ENCODE measurements at places on chromosomes 1 and 21.
A peak's percentile ranks its signal among the peaks of the same experiment; 100 is the strongest.

DNA sequence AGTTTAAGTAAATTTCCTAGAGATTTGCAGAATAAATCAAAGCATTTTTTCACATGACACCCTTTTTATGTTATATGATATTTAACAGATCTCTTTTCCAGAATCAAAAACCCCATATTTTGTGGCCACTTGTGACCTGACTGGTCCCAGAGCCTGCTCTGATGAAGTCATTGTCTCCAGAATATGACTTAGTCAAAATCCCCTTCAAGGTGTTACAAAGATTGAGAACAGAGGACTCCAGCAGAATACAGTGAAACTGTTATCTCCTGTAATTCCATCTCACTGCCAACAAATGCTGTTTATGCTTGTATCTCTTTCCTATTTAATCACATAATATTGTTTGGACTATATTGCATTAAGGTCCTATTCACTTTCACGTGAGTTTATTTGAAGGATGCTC lies 25.6 kb downstream of the RGS1 start:
- DNase-seq, result no peak

DNA sequence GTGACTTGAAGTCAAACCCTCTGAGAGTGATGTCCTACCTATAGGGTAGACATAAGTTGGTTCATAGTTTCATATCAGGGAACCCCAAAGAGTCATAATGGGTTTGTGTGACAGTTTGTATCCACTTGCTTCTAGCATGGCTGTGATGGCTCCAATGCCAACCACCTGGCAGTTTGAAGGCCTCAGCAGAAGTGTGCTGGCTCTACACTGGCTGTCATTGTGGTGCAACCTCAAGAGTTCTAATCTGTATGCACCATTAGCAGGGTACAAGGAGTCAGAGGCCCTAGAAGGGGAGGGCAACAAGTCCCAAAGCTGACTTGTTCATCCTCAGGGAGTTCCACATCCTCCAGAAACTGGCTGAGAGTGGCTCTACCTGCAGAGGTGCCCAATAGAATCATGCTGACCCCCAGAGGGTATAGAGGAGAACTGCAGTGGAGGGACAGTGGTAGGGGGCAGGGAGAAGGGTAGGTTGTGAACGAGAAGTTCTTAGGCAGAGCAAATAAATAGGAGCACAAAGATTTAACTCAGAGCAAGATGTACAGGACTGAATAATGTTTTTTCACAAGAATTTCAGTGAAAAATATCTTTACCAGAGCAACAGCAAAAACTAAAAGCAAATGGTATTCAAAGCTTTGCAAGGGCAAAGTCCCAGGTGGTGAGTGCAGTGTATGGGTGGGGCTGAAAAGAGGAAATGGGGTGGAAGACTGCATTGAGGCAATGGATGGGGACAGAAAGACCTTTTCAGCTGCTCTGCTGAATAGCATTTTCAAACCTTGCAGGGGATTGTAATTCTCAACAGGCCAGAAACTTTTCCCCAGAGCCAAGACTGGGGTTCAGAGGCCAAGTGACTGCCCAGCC lies 3.2 kb downstream of the FCRL2 start:
- DNase-seq, result no peak

GRCh38 chr21:35420656-35421055 lies 371.6 kb upstream of the RUNX1 start:
- DNase-seq, result no peak

DNA sequence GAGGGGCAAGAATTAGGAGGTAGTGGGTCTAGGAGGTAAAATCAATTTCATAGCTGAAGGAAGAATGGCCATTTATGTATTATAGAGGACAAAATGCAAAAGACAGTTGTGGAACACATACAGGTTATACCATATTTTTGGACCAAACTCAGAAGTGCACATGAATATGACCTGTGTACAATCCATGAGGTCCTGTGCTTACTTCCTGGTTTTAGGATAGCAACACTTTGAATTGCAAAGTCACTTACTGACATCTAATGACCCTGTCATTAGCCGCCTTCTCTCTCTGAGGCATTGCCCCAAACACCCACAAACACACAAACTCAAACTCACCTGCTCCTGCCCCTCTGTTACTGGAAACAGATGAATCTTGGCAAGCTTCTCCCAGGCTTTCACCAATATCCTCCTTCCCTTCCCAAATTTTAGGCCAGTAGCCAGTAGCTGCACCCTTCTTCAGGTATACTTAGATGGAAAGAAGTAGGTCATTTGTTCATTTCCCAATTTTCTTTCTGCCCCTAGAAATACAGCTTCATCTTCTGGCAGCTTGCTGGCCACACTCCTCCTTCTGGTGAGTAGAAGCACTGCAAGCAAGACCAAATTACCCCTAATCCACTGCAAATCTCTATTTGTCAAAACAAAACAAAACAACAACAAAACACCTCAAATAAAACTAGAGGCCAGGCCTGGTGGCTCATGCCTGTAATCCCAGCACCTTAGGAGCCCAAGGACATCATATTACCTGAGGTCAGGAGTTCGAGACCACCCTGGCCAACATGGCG lies 13.7 kb upstream of the RPL5 start:
- peak; percentile 55 for DNase-seq

- no peak for DNase-seq
Observed at GRCh38 chr1:235073331-235073967, 55.2 kb downstream of the TOMM20 start.

GRCh38 chr1:209803568-209803967 lies 2.4 kb downstream of the IRF6 start:
- no peak for DNase-seq

- no peak for DNase-seq
Observed at GRCh38 chr1:28428012-28428411, 58.5 kb downstream of the PHACTR4 start.

GRCh38 chr1:24138476-24139221 lies 4.3 kb downstream of the IL22RA1 start:
- no peak for DNase-seq

- no peak for DNase-seq
Observed at GRCh38 chr1:217911908-217912307, 280.8 kb downstream of the SPATA17 start.

DNA sequence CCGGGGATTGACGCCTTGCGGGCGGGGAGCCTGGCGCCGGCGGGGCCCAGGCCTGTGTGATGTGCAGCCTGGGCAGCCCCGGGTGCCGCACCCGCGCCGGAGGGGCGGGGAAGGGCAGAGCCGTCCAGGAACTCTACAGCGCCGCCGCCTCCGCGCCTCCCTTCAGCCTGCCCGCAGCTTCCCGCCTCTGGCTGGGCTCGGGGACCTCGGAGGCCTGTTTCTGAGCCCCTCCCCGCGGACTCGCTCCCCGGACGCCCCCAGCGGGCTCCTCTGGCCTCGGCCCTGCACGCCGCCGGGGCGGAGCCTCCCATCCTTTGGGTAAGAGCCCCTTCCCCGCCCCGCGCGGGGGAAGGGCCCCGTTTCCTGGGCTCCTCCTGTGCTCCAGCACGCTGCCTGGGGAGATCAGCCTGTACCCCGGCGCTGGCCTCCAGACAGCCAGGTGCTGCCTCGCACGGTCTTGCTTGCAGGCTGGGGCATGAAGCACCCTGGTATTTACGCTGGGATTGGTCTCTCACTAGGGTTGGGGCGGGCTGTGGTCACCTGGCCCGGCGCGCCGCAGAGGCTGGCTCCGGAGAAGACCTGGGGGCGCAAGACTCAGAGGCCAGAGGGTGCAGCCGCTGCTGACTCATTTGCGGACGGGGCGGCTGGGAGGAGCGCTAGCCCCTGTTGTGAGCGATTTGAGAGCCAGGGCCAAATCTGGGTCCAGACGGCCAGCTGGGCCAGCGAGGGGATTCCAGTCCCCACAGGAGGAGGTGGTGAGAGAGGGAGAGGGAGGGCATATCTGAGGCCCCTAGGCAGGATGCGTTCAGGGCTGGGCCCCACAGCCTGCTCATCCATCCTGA lies 5.7 kb upstream of the ACOT11 start:
- peak; percentile 38 for DNase-seq

GRCh38 chr1:53625766-53626520 lies 113.0 kb downstream of the GLIS1 start:
- peak; percentile 25 for DNase-seq

GRCh38 chr1:11180342-11180744 lies 8.8 kb upstream of the ANGPTL7 start:
- peak; percentile 75 for DNase-seq

DNA sequence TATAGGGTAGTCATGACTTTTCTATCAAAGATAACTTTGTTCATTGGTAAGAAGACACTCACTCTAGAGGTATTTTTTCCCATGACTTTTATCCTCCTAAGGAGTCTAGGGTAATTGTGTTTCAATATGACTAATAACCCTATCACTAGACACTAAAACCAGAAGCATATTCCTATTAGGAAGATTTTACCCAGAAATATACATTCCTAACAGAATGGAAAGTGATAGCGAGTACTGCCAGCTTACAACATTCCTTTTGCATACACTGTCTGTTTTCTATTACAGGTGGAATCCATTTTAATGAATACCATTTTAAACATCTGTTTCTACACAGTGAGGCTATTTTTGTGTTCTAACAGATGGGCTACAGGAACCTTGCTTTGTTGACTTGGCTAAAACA lies 31.4 kb upstream of the C1orf185 start:
- DNase-seq, result peak; percentile 85
